ENCODE measurements at places on chromosomes 1 and 21.

DNA sequence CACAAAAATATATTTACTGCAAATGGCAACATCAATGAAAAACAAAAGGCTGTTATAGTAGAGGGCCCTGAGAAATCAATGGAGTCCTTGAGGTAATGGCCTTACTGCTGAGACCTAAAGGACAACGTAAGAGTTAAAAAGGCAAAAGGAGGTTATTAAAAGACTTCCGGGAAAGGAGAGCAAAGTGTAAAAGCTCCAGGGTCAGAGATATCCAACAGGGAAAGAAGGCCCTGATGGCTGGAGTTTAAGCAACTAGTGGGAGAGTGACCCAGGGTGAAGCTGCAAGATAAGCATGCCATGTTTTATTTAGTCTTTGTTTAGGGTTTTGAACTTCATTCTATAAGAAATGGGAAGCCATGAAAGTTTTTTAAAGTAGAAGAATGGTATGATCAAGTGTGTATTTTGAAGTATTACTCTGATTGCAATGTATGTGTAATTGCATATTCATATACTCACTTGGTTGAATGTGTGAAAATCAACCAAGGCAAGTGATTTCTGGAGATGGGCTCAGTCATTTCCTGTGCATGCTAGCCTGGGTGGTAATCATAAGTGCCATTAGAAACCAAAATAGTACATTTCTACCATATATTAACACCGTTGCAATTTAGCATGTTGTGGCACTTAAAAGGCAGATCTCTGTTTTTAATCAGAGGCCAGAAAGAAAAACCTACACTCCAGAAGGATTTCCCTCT is 5.3 kb upstream of the DPYD start:
- no peak for DNase-seq

- no peak for DNase-seq
Measured at GRCh38 chr1:192442736-192443135, 125.9 kb downstream of the RGS21 start.

DNA sequence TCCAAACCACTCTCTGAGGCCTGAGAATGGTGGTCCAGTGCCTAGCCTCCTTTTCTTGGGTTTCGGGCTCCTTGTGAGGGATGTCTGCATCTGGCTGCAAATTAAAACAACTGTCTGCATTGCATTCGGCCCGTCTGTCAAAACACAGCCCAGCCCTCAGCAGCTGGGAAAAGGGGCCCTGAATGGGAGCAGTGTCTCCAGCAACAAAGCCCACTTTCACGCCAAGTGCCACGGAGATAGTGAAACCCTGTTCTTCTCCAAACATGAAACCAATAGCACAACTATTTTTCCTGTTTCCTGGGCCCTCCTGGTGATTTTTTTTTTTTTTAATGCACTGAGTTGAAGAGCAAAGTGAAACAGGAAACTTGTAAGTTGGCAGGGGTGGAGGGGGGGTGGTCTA is 138.4 kb downstream of the PLXNA2 start:
- no peak for DNase-seq

GRCh38 chr1:187445066-187445465 is 616.3 kb downstream of the PLA2G4A start:
- DNase-seq, result no peak

DNA sequence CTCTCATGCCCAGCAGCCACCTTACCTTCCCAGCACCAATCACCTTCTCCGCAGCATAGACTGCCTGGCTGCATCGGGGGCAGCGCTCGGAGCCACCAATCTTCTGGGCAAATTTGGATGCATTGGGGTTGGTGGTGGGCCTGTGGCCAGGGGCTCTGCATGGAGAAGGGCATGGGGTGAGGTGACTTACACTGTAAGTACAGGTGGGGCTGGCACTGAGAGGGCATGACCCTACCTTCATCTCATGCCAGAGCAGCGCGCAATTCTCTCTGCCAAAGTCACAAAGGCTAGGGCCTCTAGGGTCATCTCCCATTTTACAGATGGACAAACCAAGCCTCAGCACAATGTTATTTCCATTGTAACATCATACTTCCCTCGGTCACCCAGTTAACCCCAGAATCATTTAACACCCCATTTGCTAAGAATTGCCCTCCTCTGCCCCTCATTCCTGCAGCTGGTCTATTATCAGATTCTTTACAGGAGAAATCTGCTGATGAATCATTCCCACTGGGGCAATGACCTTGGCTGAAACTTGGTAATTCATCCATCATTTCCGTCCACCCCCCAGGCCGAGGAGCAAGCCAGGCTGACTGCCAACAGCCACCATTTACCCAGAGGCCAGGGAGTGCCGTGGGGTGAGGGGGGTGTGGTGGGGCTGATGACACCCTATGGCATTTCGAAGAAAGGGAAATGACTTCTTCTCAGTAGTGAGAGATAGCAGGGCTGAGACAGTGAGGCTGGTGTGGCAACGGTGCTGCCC is 17.9 kb downstream of the CSRP1 start:
- no peak for DNase-seq

- DNase-seq, result no peak
Measured at GRCh38 chr1:183331091-183331742, 87.0 kb downstream of the NMNAT2 start.

GRCh38 chr1:230824919-230825721 is 43.2 kb downstream of the C1orf198 start:
- DNase-seq, result no peak

DNA sequence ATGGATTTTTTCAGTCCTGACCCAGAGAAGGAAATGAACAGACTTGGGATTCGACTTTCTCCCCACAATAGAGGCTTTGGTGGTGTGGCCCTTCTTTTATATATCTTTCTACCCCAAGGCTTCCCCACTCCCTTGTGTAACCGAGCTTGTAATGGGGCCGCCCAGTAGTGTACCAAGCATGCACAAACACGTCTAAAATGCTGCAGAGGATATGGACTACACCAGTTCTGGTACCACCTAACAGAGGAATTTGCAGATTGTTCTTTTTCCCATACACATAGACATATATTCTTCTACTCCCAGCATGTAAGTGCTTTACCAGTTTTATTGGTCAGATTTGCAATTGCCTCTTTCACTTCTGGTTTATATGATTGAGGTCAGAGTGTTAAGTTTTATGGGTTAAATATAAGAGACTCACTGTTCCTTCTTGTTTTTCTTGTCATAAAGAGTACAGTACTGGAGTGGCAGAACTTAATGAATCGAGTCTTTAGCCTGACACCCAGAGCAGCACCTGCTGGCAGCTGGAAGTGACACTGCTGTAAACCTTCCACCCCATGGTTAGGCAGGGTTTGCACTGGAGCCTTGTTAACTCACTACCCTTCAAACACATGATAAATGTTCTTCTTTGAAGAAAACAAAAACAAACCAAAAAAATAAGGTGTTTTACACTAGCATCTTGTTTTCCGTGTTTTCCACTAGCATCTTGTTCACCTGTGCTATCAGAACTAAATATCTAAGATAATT is 198.6 kb downstream of the PTPRC start:
- DNase-seq, result no peak

DNA sequence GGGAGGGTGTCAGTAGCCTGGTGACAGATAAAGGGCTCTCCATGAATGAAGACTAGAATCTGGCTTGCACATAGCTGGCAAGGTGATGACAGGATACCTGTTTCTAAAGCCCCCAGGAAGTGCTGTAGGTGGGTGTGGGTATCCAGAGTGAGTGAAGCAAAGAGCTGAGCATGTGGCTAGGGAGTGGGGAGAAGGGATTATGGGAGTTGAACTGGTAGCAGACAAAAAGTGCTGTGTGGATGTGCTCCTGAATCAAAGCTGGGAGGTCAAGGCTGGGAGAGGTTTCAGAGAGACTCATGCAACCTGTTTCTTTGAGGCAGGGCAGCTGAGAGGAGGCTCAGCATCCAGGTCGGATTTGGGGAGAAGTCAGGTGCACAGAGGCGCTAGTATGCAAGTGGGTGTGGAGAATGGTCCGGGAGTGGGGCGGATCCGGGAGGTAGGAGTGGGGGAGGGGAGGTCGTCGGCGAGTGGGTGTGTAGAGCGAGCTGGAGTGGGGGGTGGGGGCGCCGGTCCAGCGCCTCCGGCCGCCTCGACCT is 600 bp downstream of the ASTN1 start:
- DNase-seq, result no peak

GRCh38 chr1:90100566-90100965 is 105.7 kb downstream of the ZNF326 start:
- no peak for DNase-seq

DNA sequence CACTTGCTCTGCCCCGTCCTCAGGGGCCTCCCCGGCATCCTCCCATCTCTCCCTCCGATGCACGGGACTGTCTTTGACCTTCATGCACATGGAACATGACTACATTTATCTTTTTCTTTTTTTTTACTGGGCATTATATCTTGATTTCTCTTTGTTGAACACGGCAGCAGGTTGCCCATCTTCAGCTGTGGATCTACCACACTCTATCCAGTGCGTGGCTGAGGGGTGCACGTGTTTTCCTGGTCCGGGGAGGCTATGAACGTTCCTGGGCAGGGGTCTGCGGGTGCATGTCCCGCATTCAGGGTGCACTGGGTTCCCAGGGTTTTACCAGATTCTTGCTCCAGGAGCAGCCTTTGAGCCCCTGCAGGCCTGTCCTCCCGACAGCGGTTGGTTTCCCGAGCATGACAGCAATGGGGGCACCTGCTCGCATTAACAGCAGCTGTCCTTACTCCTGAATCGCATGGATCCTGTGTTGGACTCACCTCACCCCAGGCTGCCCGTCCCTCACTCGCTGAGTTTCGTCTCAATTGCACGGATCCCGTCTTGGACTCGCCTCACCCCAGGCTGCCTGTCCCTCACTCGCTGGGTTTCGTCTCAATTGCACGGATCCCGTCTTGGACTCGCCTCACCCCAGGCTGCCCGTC is 7.4 kb downstream of the POFUT2 start:
- no peak for DNase-seq

GRCh38 chr1:10621906-10622305 is 147.2 kb downstream of the PEX14 start:
- no peak for DNase-seq

DNA sequence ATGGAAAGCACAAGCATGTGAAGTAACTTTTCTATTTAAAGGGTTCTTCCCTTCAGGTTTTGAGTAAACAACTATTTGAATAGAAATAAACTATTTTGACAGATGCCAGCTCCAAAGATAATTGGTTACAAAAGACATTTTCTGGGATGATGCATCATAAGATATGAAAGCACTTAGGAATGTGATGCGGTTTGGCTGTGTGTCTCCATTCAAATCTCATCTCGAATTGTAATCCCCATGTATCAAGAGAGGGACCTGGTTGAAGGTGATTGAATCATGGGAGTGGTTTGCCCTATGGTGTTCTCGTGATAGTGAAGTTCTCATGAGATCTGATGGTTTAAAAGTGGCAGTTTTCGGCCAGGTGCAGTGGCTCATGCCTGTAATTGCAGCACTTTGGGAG is 6.4 kb downstream of the DISP1 start:
- no peak for DNase-seq

DNA sequence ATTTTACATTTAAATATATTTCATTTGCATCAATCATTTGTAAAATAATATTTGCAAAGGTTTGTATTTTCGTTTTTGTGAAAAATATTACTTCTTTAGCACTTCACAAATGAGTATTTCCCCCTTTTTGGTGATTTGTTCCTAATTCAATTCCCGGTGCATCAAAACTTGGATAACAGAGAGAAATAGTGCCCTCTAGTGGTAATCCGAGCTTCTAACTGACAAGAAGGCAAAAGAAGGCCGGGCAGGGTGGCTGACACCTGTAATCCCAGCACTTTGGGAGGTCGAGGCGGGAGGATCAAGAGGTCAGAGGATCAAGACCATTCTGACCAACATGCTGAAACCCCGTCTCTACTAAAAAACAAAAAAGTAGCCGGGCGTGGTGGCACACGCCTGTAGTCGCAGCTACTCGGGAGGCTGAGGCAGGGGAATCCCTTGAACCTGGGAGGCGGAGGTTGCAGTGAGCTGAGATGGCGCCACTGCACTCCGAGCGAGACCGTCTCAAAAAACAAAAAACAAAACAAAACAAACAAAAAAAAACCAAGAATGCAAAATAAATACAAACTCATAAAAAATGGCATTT is 137.7 kb downstream of the COL11A1 start:
- no peak for DNase-seq

- DNase-seq, result no peak
Measured at GRCh38 chr21:16061194-16061593, 331.4 kb downstream of the USP25 start.

- DNase-seq, result no peak
Measured at GRCh38 chr1:181726320-181727012, 243.1 kb downstream of the CACNA1E start.

- DNase-seq, result no peak
Measured at GRCh38 chr21:44527156-44527982, 12.6 kb downstream of the KRTAP10-1 start.

GRCh38 chr1:47727051-47727696 is 270.0 kb downstream of the TRABD2B start:
- no peak for DNase-seq

- peak; percentile 68 for DNase-seq
Measured at GRCh38 chr1:26833432-26834405, 7.2 kb downstream of the ZDHHC18 start.

DNA sequence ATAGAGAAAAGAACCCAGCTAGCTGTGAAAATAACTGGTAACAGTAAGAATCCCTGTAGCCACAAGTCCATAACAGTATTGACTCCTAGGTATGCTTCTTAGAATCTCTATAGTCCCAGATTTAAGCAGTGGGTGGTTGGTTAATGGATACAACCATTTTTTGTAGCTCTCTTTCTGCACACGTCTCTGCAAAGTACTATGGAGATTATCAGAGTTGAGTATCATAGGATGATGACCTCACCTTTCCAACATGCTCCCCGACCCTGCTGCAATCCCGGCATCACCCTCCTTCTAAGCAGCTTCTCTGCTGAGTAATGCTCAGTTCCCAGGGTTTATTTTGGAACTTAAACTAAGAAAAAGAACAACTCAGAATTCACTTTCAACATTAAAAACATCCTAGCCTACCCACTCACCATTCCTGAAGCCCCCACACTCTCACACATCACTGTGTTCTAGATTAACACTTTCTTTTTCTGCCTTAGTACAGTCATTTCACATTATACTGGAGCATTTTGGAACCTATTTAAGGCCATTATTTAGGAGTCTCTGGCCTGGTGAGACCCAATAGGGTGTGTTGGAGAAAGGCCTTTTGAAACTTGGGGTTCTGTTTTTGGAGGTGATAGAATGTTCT is 2.7 kb downstream of the MLLT11 start:
- no peak for DNase-seq

GRCh38 chr1:151530461-151530860 is 9.6 kb upstream of the TUFT1 start:
- DNase-seq, result no peak

- DNase-seq, result no peak
Measured at GRCh38 chr1:107782217-107782845, 182.6 kb downstream of the VAV3 start.

DNA sequence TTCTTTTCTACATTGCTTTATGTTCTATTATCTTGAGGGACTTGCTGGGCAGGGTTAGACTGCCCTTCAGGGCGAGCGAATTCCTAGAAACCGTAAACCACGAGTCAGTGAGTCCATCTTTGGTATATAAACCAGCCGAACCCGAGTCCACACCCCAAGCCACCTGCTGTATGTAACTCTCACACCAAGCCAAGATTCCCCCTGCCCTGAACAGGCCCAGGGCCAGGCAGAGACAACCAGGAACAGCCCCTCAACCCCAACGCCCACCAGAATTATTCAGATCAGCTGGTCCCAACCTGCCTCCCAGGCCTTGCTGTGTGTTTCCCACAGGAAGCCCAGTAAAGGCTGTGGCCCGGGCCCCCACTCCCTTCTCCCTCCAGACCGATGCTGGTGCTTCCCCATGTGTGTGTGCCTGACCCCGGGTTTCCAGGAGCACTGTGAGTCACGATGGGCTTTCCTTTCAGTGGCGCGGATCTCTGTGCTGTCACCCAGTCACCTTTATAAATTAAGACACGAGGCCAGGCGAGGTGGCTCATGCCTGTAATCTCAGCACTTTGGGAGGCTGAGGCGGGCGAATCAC is 17.1 kb downstream of the KIF17 start:
- DNase-seq, result no peak
